ENCODE measurements at places on chromosomes 13 and 19.
A peak's percentile ranks its signal among the peaks of the same experiment; 100 is the strongest.

DNA sequence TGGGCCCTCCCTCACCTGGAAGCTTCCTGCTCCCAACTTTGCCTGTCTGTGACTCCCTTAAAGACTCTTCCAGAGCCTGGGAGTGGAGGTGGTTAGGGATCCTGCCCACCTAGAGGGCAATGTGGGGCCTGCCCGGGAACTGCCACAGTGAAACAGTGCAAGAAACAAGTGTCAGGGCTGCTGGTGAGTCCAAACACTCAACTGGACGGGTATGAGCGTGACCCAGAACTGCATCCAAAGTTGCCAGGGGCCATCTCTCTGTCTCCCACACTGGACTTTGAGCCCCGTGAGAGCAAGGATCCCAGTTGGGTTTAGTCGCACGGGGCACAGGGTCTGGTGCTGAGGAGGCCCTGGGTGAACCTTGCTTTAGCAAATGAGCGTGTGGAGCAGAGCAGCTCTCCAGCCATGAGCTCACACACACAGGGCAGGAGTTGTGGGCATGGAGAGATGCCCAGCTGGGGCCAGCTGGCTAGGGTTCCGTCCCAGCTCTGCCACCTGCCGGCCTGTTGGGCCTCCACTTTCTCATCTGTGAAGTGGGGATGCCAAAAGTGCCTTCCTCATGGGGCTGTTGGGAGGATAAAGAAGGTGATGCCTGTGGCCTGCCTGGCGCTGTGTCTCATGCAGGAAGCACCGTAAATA, 2.8 kb upstream of the NUMBL start:
- DNase-seq: no peak

- peak; percentile 5 for DNase-seq
These were observed 18.9 kb upstream of the ZSCAN5A start for GRCh38 chr19:56333506-56333905.

DNA sequence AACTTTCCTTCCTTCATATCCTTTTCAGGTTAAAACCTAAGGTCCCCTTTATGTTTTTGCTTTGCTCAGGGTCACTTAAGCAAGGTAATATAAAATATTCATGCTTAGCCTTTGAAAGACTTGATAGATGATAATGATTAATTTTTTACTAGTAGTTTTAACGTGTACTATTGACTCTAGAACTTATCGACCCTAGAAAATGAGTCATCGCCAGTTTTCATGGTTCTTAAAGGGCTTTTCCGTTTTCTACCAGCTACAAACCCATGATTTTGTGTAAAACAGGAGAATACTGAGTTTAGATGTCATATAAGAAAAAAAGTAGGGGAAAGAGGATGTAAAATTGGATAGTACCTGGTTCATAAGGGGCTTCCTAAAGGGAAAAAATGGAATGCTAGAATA, 75.7 kb downstream of the DHRS12 start:
- no peak for DNase-seq

DNA sequence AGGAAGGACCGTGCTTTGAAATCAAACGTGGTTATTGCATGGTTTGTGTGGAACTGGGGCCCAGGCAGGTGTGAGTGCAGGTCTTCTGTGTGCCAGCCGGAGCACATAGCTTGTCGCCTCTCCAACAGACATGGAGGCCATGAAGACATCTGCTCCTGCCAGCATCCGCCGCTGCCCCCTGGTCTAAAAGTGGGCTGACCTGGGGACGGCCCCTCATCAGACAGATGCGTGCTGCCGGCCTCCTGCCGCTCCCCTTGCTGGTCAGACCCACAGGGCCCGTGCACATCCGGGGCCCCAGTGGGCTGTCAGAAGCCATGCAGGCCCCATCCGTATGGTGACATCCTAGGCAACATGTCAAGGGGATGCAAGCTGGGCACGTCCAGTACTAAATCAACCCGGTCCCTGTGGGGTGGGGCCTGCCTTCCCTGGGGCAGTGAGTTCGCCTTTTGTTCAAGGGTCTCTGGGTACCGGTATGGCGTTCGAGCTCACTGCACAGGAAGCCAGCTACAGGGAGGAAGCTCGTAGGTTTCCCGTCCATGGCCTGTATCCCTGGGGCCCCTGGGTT, 88.0 kb upstream of the MCF2L start:
- no peak for DNase-seq

GRCh38 chr19:7004313-7004931, 16.8 kb downstream of the MBD3L2B start:
- DNase-seq: peak; percentile 6

DNA sequence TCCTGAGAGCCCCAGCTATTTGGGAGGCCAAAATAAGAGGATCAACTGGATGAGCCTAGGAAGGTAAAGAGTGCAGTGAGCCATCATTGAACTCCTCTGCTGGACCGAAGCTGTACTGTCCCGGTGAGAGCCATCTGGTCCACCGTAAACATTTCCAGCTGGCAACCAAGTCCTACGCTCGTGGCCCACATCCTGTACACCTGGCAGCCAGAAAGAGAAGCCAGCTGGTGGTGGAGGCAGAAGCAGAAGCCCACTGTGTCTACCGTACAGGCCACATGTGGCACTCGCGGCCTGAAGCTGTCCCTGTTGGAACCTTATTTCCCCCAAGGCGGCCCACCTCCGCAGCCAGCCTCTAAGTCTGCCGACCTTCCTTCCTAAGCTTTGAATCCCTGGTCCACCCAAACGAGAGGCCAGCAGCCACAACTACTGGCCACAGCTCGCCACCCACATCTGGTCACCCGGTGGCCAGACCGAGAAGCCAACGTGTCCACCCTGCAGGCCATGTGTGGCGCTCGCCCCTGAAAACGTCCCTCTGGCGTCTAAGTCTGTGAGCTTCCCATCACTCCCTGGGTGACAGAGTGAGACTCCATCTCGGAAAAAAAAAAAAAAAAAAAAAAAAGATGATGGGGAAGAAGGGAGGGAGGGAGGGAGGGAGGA, 14.2 kb upstream of the ZNF91 start:
- no peak for DNase-seq

GRCh38 chr19:53088091-53088490, 15.1 kb downstream of the ZNF160 start:
- no peak for DNase-seq

DNA sequence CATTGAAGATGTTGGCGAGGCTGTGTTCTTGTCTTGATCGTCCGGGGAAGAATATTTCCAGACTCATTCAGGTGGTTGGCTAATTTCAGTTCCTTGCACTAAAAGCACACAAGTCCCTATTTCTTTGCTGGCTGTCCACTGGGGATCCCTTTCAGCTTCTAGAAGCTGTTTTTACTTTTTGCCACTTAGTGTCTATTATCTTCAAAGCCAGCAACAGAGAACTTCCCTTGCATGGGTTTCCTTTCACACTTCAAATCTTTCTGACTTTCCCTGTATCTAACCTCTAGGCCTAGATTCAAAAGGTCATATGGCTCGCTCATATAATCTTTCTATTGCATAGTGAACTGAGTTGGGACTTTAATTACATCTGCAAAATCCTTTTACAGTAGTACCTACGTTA, 215.3 kb upstream of the PCDH9 start:
- DNase-seq: no peak

- peak; percentile 56 for DNase-seq
These were observed 77.0 kb downstream of the LRRC63 start for GRCh38 chr13:46288570-46289259.

GRCh38 chr13:18946738-18947137, 234.9 kb downstream of the TUBA3C start:
- DNase-seq: no peak

DNA sequence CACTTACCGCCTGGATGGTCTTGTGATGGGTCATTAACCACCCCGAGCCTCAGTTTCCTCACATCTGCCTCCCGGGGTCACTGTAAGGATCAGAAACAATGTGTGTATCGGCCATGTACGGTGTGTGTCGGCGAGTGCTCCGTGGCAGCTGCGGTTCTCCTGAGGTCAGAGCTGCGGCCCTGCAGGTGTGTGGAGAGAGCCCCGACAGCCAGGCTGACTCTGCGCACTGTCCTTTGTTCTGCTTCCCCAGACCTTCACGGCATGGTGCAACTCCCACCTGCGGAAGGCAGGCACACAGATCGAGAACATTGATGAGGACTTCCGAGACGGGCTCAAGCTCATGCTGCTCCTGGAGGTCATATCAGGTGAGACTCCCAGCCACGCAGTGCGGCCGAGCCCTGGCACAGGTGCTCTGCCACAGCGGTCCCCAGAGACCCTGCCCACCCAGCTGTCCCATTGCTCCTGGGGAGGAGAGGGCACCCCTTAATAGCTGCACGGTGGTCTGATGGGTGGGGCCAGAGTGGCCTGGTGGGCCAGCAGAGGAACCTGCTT, 43.8 kb downstream of the CAPN12 start:
- DNase-seq: no peak

- no peak for DNase-seq
These were observed 361.5 kb upstream of the HTR2A start for GRCh38 chr13:47258384-47258783.

DNA sequence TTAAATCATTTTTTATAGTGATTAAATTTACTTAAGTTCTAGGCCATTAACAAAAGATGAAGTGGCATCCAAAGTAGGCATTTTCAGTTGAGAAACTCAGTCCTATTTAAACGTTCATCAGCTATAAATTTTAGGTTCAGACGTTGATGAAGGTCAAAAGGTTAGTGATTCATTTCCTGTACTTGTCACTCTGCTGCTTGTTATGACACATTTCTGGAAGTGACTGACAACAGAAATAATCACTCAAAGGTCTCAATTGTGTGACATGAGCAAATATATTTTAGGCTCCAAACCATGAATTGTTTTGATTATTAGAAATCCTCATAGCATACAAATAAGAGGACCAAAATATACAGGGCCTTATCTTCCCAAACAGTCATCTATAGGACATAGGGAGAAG, 10.3 kb upstream of the EDNRB start:
- DNase-seq: no peak

DNA sequence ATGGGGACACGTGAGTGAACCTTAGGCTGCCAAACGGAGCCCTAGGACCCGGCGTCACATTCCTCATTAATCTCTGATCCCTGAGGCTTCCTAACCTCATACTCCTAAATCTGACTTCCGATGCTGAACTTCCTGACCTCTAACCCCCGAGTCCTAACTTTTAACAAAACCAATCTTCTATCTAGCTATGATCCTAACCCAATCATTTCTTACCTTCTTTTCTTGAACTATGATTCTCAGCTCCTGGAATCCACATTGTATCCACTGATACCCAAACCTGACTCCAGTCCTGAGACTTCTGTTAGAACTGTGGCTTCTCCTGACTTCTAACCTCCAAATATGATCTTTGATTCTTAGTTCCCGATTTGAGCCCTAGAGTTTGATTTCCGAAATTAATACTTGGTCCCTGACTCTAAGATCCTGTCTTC, 447 bp downstream of the NFKBIB start:
- no peak for DNase-seq

DNA sequence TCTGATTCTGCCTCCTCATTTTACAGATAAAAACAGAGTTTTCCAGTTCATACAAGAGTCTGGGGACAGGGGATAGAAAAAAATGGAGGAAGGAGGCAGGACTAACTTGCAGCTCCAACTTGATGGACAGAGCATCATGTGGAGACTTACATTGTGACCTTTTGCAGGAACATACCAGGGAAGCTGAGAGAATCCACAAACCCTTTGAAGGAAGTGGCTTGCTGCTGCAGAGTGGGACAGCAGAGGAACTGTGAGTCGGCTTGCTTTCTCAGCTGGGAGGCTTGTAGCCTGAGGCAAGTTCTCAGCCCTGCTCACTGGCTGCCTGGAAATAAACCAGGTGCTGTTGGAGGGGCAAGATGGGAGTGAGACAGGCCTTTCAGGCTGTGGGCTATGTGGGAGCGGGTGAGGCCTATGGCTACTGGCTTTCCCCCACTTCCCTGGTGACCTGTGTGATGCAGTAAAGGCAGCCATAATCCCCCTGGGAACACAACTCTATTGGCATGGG, 614.4 kb downstream of the KCTD12 start:
- no peak for DNase-seq

- no peak for DNase-seq
These were observed 12.9 kb downstream of the CC2D1A start for GRCh38 chr19:13918726-13919411.

DNA sequence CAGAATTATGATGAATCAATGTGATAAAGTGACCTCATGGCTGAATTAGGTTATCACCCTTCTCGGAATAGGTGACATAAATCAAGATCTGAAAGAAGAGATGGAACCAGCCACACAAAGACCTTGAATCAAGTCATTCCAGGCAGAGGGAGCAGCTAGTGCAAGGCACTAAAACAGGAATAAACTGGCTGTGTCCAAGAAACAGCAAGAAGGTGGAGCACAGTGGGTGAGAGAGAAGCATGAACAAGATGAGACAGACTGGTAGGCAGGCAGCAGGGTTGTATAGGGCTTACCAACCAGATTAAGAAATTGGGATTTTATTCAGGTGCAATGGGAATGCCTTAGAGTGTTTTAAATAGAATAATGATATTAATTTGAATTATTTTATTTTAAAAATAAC, 470.3 kb downstream of the PCDH20 start:
- no peak for DNase-seq

DNA sequence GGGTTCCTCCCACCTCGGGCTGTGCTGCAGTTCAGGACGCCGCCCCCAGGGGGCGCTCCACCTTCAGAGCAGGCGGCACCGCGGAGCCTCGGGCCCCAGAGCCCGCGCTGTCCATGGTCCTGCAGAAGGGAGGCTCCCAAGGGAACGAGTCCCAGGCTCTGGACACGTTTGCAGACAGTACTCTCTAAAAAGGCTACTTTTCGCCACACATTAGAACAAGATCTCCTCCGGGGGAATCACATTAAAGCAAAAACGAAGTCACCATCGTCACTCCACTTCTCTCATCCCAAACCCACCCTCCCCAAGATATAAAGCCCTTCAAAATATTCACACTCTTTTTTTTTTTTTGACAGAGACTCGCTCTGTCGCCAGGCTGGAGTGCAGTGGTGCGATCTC, 4.6 kb upstream of the SIGLEC10 start:
- no peak for DNase-seq

DNA sequence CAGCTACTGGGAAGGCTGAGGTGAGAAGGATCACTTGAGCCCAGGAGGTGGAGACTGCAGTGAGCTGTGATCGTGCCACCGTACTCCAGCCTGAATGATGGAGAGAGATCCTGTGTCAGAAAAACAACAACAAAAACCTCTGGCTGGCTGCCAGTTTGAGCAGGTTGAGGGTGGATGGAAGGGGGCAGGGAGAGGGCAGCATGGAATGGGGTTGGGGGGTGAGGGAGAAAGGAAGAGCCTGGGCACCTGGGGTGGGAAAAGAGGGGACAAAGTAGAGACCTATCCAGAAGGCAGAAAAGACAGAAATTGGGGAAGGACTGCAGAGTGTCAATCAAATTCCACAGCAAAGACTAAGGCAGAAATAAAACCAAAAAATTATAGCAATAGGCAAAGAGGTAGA, 4.7 kb downstream of the SLC1A5 start:
- no peak for DNase-seq
